ENCODE measurements at places on chromosomes 12 and 14.

GRCh38 chr12:50246873-50247612 is 36.3 kb downstream of the LIMA1 start:
- peak; percentile 98 for DNase-seq

- no peak for DNase-seq
These were observed 13.3 kb downstream of the NDUFA12 start for GRCh38 chr12:94990222-94990621.

DNA sequence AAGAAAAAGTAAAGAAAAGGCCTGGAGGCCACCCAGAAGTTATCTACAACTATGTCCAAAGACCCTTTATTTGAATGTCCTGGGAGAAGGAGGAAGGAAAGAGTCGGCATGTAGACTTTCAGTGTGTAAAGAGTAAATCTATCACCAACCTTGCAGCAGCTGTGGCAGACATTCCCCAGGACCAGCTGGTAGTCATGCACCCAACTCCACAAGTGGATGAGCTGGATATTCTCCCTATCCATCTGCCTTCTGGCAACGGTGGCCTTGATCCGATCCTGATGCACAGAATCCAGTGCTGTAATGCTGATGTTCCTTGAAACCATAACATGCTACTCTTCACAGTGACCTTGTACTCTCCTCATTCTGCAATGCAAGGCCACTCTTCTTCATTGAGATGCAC is 27.3 kb downstream of the KRT76 start:
- DNase-seq: no peak

- DNase-seq: no peak
These were observed 3.0 kb downstream of the SRRM4 start for GRCh38 chr12:118984161-118984943.

DNA sequence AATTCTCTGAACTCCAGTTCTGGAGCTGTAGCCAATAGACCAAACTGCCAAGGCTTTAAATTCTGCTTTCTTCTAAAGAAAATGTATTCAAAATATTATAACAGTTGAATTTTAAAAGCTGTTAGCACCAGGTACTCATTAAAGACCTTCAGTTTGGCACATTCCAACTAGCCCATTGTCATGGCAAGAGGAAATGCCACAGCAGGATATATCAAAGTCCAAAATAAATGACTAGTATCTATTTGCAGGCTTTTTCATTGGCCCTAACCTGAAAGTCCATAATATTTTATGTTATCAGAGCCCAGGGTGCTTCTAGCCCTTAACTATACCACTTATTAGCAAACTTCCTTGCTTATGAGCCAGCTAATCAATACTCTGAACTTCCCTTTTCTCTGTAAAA is 3.1 kb upstream of the RIC8B start:
- DNase-seq: no peak

DNA sequence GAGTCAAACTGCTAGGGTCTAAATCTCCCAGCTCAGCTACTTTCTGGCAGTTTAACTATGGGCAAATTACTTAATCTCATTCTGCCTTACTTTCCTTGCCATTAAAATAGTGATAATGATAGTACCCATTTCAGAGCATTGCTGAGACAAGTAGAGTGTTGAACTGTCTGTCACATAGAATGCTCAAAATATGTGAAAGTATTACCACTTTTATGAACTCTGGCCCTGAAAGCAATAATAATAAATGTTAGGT is 19.9 kb downstream of the SRGAP1 start:
- no peak for DNase-seq
